ENCODE measurements at places on chromosomes 7 and 10.

GRCh38 chr7:7201578-7202374 is 19.4 kb downstream of the C1GALT1 start:
- DNase-seq, result no peak

DNA sequence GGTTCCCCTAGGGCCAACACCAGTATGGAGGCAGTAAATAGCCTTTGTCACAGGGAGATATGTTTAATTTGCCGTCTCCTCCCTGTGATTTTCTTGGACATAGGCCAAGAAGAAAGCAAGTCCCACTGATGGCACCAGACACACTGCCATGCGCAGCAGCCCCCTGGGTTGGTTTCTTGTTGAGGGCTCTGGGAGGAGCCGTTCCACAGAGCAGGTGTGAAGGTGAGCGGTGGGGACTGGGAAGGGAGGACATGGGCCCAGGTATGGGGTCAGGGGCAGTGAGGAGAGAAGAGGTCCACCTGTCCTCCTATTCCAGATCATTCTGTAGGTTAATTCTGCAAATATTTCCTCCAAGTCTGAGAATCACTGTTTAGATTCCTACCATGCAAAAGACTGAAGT is 376.1 kb downstream of the PLXNA4 start:
- DNase-seq, result no peak

DNA sequence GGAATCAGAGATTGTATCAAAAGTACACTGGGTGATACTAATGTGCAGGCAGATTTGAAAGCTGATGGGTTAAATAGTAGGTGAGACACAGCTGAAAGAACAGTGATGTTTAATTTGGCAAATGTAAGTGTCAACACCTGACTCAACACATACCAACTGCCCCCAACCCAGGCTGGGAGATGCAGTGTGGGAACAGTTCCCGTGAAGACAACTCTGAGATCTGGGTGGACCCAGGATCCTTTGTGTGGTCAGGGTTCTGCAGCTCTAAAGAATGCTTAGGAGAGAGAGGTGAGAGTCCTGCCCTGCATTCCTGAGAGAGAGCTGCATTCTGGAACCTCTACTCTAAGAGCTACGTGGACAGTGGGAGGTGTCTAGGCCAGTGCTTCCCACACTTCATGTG is 479.7 kb downstream of the RPS24 start:
- no peak for DNase-seq

GRCh38 chr7:148912758-148913541 is 28.9 kb upstream of the EZH2 start:
- DNase-seq, result no peak

- no peak for DNase-seq
Observed at GRCh38 chr10:103916254-103916653, 1.7 kb downstream of the STN1 start.

DNA sequence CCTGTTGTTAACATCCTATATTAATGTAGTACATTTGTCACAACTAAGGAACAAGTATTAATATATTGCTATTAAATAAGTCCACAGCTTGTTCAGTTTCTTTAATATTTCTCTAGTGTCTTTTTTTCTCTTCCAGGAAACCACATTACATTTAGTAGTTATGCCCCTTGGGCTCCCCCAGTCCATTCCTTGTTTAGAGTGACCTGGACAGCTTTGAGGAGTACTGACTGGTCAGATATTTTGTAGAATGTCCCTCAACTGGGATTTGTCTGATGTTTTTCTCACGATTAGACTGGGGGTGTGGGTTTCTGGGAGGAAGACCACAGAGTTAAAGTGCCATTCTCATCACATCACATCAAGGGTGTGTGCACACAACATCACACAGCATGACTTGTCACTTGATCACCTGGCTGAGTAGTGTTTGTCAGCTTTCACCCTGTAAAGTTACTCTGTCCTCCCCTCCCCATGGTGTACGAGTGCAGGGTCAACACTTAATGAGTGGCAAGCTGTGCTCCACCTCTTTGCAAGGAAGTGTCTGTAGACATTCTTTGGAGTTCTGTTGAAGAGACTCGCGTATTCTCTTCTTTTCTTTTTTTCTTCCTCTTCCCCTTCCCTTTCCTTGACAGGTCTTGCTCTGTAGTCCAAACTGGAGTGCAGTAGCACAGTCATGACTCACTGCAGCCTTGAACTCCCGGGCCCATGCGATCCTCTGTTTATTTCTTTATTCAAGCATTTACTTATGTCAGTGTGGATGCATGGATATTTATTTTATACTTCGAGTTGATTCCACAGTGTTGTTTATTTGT is 10.2 kb downstream of the LMTK2 start:
- peak; percentile 60 for DNase-seq

DNA sequence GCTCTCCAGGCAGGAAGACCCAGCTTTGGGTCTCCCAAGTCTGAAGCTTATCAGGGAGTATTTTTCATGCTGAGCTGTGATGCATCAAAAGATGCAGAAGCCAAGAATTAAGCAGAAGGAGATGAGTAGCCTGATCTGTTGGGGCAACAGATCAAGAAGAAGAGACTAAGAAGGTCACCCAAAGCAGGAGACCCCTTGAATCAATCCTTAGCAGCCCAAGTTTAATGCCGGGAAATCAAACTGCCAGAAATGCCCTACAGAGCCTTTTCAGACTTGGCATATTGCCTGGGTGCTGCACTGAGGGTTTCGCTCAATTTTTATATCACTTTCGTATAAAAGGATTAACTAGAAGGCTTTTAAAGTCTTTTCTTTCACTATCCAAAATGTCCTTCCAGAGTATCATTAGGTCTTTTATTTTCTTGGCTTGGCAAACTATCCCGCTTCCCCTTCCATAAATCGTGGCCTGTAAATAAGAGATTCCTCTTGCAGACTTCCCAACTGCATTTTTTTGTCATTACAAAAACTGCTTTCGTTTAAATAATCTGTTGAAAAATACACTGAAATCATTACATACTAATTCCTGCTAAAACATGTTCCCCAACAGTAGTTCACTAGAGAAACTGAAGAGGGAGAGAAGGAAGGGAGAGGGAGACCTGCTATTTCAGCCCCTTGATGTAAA is 49.0 kb upstream of the STK17A start:
- DNase-seq, result no peak

GRCh38 chr10:110791541-110792073 is 80.1 kb upstream of the PDCD4 start:
- no peak for DNase-seq

- DNase-seq, result no peak
Observed at GRCh38 chr10:75450644-75451640, 19.5 kb downstream of the LRMDA start.

GRCh38 chr10:43790147-43790546 is 141.5 kb upstream of the ZNF32 start:
- DNase-seq, result no peak

DNA sequence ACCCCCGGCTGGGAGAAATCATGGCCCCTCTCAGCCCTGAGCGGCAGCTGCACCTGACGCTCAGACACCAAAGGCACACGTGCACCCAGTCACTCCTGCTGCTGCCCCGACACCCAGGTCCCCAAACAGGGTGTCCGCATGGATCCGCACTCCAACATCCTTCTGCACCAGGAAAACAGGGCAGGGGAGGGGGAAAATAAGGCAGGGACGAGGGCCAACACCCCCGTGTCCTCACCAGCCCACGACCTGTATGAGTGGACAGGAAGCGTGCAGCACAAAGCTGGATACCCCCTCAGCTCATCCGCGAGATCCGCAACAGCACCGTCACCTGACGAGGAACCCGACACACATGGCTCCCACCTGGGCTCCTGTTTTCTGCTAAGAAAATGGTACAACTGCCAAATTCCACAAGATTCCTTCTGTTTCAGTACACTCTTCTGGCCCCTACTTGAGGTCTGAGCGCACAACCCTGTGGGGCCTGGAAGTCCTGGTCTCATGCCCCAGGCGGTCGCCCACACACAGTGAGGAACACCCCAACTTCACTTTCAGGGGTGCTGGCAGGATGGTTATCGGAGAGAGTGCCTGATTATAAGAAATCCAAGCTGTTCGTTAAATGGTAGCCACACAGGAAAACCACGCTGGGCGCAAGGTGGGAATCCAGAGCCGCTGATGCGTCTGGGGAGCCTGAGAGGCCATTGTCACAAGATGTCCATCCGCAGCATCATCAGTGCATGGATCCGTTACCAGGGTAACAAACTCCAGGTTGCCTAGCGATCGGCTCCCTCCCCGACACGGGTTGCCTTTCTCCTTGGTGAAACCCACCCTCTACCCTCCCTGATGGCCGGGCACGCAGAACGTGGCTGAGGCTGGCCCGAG is 63.6 kb downstream of the ZRANB1 start:
- DNase-seq, result no peak

- DNase-seq, result no peak
Observed at GRCh38 chr10:104403636-104404035, 50.0 kb downstream of the CFAP58 start.

DNA sequence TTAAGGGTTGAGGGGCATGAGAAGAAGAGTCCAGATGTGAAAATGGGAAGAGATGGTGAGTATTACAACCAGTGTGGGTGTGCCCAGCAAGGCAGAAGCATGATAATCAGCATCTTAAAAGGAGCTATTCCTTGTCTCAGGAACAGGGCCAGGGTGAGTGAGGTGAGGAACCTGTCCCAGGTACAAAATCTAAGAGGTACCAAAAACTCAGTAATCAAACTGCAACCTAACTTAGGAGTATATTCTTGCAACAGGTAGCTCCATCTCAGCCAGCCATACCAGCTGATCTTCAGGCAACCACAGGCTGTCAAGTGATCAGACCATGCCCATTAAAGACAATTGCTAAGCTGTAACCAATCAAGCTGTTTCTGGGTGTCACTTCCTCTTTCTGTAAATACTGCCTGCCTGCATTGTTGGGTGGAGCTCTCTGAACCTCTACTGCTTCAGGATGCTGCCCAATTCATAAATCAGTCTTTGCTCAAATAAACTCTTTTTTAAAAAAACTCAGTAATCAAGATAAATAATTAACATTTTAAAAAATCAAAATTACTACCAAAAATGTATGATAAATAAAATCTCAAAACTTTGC is 7.4 kb downstream of the KEL start:
- DNase-seq, result no peak

DNA sequence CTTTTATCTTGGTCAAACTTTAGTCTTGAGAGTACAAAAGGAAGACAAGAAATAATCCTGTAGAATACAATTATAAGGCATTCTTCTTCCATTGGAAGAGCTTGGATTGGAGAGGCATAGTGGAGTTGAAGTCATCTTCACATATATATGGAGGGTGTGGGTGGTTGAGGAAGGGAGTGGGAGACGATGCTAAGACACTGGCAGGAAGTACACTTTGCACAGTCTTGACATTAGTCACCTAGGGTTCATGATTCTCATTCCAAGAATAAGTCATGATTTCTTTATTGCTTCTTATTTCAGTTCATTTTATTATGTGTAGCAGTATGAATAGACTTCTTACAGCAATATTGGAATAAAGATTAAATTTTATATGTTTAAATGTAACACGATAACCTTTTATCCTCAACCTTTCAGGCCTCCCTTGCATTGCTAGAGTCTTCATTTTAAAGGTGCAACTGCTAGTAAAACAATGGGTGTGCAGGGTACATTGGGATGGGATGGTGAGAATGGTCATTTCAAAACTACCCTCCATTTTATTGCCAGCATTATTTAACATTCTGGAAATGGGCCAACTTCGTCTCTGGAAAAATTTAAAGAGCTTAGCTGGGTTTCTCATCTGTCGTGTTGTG is 12.3 kb upstream of the SLC26A3 start:
- DNase-seq, result peak; percentile 1

GRCh38 chr7:32316839-32317238 is 173.3 kb downstream of the LSM5 start:
- no peak for DNase-seq

GRCh38 chr10:74641659-74642058 is 184.7 kb upstream of the KAT6B start:
- no peak for DNase-seq

GRCh38 chr7:101563198-101563901 is 65.7 kb downstream of the MYL10 start:
- DNase-seq, result no peak

DNA sequence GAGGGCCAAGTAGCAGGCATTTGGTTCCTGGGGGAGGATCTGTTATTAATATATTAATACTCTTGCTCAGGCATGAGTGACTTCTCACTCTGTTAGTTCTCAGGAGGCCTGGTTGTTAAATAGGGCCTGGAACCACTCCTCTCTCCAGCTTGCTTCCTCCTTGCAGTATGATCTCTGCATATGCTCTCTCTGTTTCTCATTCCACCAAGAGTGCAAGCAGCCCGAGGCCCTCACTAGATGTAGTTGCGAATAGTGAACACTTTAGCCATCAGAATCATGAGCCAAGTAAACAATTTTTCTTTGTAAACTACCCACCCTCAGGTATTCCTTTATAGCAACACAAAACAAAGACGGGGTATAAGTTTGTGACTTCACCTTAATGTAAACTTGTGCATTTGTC is 784.3 kb downstream of the DNAJB9 start:
- DNase-seq, result peak; percentile 29

GRCh38 chr10:79376078-79376628 is 28.9 kb downstream of the PPIF start:
- DNase-seq, result no peak

All from ELR (cell line).